T-helper 17 cell (primary cell): ENCODE measurements at places on chromosomes 13 and 19. TPM values are rescaled to one million over a fixed set of nuclear protein-coding genes. Genes with fewer than 3 reads are reported as not detected.
A peak's percentile ranks its signal among the peaks of the same experiment; 100 is the strongest.

The PCSK4 gene
- total RNA-seq, result 4.5 TPM

DNA sequence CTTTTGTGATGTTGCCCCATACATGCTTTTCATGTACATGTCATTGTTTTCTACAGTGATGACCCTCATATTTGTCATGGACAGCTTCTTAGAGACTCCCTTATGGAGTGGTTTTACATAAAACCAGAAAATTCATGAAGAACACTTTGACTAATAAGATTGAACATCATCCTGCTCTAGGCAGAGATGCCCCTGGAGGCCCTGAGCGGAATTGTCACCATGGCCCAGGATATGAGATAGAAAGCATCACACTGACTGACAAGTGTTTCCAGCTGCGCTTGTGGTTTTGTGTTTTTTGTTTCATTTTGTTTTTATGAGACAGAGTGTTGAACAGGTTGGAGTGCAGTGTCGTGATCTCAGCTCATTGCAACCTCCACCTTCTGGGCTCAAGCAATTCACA lies 22.2 kb downstream of the ZNF701 start:
- DNase-seq, result no peak
- H3K4me1 ChIP-seq, result no peaks in the 10 kb centered on the region
- no peak overlapping the region for H3K27ac ChIP-seq

- no peak overlapping the region for H3K27ac ChIP-seq
- H3K4me3 ChIP-seq, result no peak overlapping the region
- H3K36me3 ChIP-seq, result no peaks in the 10 kb centered on the region
- no peaks in the 10 kb centered on the region for H3K27me3 ChIP-seq
- DNase-seq, result no peak
These were observed 247.9 kb downstream of the DACH1 start for GRCh38 chr13:71619096-71619495.

- peaks cover 9% of the 10 kb centered on the region for H3K4me1 ChIP-seq
- no peak overlapping the region for H3K4me3 ChIP-seq
These were observed 6.7 kb downstream of the ZNF565 start for GRCh38 chr19:36207605-36208252.

GRCh38 chr13:29849071-29849631 lies 1.3 kb downstream of the UBL3 start:
- DNase-seq, result no peak
- H3K27ac ChIP-seq, result peak overlapping the region; percentile 99
- peak overlapping the region; percentile 100 for H3K4me3 ChIP-seq

DNA sequence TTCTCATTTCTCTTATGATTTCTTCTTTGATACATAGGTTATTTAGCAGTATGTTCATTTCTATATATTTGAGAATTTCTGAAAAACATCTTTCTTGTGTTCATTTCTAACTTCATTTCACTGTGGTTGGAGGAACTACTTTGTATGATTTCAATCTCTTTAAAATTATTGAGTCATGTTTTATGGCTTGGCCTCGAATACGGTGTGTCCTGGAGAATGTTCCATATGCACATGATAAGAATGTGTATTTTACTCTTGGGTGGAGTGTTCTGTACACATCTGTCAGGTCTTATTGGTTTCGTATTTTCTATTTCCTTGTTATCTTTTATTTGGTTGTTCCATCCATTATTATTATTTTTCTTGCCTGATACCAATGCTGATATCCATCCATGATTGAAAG lies 22.9 kb downstream of the DNM2 start:
- peak overlapping the region; percentile 46 for H3K27ac ChIP-seq
- no peak overlapping the region for H3K4me3 ChIP-seq
- DNase-seq, result no peak
